ENCODE measurements at places on chromosomes 16 and 17. TPM values are rescaled to one million over a fixed set of nuclear protein-coding genes. Genes with fewer than 3 reads are reported as not detected.

The RNF157 gene
- total RNA-seq, result 1.7 TPM

The IRF8 gene
- not detected for total RNA-seq

The LDAF1 gene
- total RNA-seq, result 90.3 TPM

The SP6 gene
- 0.17 TPM for total RNA-seq

The RAPGEFL1 gene
- total RNA-seq, result 2.5 TPM

The TBX21 gene
- total RNA-seq, result 0.15 TPM

The CACNG4 gene
- total RNA-seq, result not detected

The TRPV3 gene
- total RNA-seq, result 1.0 TPM

The GPR179 gene
- 0.17 TPM for total RNA-seq

The GGT6 gene
- not detected for total RNA-seq

Measured in smooth muscle cell of trachea (primary cell).